Stomach (tissue), 19 donors: ENCODE measurements at places on chromosomes 3 and 15. TPM values are rescaled to one million over a fixed set of nuclear protein-coding genes. Genes with fewer than 3 reads are reported as not detected.

The DNAH1 gene
- 6.1 TPM for total RNA-seq

- no peaks in the 10 kb centered on the region for H3K4me1 ChIP-seq
- no peak overlapping the region for H3K27ac ChIP-seq
- no peaks in the 10 kb centered on the region for H3K36me3 ChIP-seq
- DNase-seq = no peak
- no peaks in the 10 kb centered on the region for H3K27me3 ChIP-seq
Observed at GRCh38 chr3:79664455-79664854, 103.3 kb downstream of the ROBO1 start.

GRCh38 chr15:35170207-35170606 lies 85.1 kb upstream of the NANOGP8 start:
- H3K36me3 ChIP-seq = no peaks in the 10 kb centered on the region
- H3K4me3 ChIP-seq = no peak overlapping the region
- H3K4me1 ChIP-seq = no peaks in the 10 kb centered on the region
- H3K27me3 ChIP-seq = no peaks in the 10 kb centered on the region

The SLC12A8 gene
- 31.7 TPM for total RNA-seq

DNA sequence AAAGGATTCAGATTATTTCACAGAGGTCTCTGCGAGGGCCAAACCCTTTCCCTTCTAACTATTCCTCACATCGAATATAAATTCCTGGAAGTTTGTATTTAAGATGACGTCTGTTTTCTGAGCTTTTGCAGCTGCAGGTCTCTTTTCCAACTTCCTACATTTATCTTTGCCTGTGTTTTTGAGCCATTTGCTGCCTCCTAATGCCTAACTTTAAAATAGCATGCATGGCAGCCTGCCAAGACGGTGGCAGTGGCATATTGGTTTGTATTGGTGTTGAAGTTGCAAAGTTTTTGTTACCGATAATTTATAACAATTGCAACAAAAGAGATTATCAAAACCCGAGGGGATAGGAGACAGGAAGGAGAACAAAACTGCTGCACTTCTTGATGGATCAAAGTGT lies 187.1 kb upstream of the DNAJC19 start:
- no peak overlapping the region for H3K27ac ChIP-seq
- no peaks in the 10 kb centered on the region for H3K4me1 ChIP-seq
- H3K36me3 ChIP-seq = no peaks in the 10 kb centered on the region
- no peak overlapping the region for H3K4me3 ChIP-seq

GRCh38 chr3:129003578-129004112 lies 2.5 kb downstream of the EFCC1 start:
- H3K36me3 ChIP-seq = no peaks in the 10 kb centered on the region
- no peak overlapping the region for H3K27ac ChIP-seq
- peaks cover 76% of the 10 kb centered on the region for H3K4me1 ChIP-seq

GRCh38 chr15:91021516-91022074 lies 799 bp downstream of the VPS33B start:
- no peak overlapping the region for H3K27ac ChIP-seq
- peaks cover 21% of the 10 kb centered on the region for H3K4me1 ChIP-seq
- no peak for DNase-seq
- H3K27me3 ChIP-seq = no peaks in the 10 kb centered on the region
- H3K4me3 ChIP-seq = peak overlapping the region; percentile 98

GRCh38 chr15:85785887-85786780 lies 8.6 kb downstream of the KLHL25 start:
- H3K36me3 ChIP-seq = no peaks in the 10 kb centered on the region
- H3K4me1 ChIP-seq = peaks cover 36% of the 10 kb centered on the region
- H3K4me3 ChIP-seq = no peak overlapping the region
- H3K27me3 ChIP-seq = no peaks in the 10 kb centered on the region

The MESP1 gene
- 2.2 TPM for total RNA-seq

- H3K27me3 ChIP-seq = no peaks in the 10 kb centered on the region
- no peak for DNase-seq
- no peak overlapping the region for H3K27ac ChIP-seq
- H3K4me1 ChIP-seq = peaks cover 56% of the 10 kb centered on the region
Observed at GRCh38 chr3:73569246-73569760, 55.4 kb downstream of the PDZRN3 start.

DNA sequence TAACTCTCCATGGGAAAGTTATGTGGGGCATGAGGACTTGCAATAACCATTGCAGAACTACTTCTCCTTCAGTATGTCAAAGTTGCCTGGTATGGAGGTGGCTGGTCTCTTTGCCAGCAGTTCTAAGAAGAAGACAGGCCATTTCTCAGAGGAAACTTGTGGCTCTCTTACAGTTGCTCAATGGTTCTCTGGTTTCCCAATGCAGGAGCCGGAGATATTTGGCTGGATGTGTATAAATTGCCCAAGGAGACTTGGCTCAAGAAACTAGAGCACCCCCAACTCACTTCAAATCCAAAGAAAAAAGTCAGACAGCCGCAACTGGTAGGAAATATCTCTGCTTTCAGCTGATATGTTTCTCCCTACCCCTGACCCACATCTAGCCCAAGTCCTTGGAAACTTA lies 24.2 kb downstream of the WDR93 start:
- H3K4me1 ChIP-seq = no peaks in the 10 kb centered on the region
- H3K27me3 ChIP-seq = no peaks in the 10 kb centered on the region
- H3K4me3 ChIP-seq = no peak overlapping the region
- DNase-seq = no peak

DNA sequence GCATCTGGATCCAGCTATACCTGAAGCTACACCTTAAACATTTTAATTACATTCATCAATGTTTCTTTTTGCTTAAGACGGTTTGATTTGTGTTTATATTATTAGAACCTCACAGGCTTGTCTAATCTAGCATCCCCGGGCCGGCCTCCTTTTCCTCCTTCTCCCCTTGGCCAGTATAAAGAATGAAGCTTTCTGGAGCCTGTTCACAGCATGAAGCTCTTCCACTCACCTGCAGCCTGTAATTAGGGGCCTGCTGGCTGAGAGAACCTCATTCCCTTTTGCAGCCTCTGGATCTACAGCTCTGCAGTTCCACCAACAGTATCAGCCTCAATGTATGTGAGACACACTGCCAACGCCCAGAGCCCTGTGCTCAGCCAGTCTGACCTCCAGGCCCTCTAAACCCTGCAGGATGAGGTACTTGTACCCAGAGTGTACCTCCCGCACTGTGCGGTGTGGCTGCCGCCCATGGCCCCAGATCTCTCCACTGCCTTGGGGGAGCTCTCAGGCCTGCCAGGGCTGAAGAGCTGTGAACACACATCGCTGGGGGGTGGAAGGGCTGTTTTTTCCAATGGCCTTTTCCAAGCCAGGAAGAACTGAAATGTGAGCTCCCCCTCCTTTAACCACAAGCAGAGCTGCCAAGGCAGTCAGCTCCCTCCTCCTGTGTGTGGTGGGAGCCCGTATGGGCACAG lies 114.7 kb upstream of the ALDH1A3 start:
- no peak for DNase-seq
- peaks cover 3% of the 10 kb centered on the region for H3K4me1 ChIP-seq
- H3K4me3 ChIP-seq = no peak overlapping the region
- peaks cover 45% of the 10 kb centered on the region for H3K27me3 ChIP-seq
- no peaks in the 10 kb centered on the region for H3K36me3 ChIP-seq

DNA sequence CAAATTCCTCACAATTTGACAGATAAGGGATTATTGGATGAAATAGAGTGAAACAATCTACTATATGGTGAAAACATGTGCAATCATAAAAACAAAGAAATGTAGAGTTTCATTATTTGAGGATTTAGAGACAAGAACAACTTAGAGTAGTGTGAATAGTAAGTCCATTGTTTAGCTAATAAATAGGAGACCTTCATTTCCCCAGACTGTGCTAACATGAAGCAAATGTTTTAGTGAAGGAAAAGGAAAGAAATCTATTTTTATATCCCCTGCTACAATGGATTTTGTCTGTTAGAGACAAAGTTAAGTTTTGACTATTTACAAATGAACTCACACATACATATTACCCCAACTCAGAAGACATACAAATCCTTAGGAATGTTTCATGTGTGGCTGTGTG lies 77.8 kb downstream of the EFL1 start:
- H3K36me3 ChIP-seq = no peaks in the 10 kb centered on the region
- H3K4me1 ChIP-seq = peaks cover 18% of the 10 kb centered on the region
- H3K4me3 ChIP-seq = no peak overlapping the region
- DNase-seq = no peak
- no peak overlapping the region for H3K27ac ChIP-seq
- H3K27me3 ChIP-seq = no peaks in the 10 kb centered on the region

The DAZL gene
- not detected for total RNA-seq

GRCh38 chr15:38872732-38873131 lies 308.1 kb upstream of the RASGRP1 start:
- H3K27me3 ChIP-seq = no peaks in the 10 kb centered on the region
- H3K27ac ChIP-seq = no peak overlapping the region
- no peaks in the 10 kb centered on the region for H3K36me3 ChIP-seq
- no peaks in the 10 kb centered on the region for H3K4me1 ChIP-seq
- no peak overlapping the region for H3K4me3 ChIP-seq

DNA sequence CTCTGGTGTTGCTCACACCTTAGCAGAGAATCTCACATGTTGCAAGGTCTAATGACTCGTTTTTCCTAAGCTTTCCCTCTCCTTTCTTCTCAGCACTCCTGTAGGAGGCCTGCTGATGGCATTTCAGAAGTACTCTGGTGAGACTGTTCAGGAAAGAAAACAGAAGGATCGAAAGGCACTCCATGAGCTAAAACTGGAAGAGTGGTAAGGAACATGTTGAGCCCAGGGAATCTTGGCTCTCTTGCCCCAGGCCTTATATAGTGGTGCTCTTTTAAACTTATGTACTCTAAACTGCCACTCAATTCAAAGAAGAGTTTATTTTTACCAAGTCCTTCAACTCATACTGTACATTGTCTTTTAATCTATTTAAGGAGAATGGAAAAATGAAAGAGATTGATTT lies 18.8 kb downstream of the TIMMDC1 start:
- H3K27ac ChIP-seq = peak overlapping the region; percentile 8
- H3K4me1 ChIP-seq = no peaks in the 10 kb centered on the region
- no peak for DNase-seq
- H3K36me3 ChIP-seq = peaks cover 98% of the 10 kb centered on the region
- no peaks in the 10 kb centered on the region for H3K27me3 ChIP-seq

The DISP2 gene
- 10.1 TPM for total RNA-seq

The CCR3 gene
- total RNA-seq = 7.1 TPM

GRCh38 chr3:18500322-18500721 lies 75.2 kb upstream of the SATB1 start:
- no peaks in the 10 kb centered on the region for H3K36me3 ChIP-seq
- DNase-seq = no peak
- no peak overlapping the region for H3K4me3 ChIP-seq
- no peaks in the 10 kb centered on the region for H3K4me1 ChIP-seq
- no peak overlapping the region for H3K27ac ChIP-seq
- no peaks in the 10 kb centered on the region for H3K27me3 ChIP-seq

- H3K27ac ChIP-seq = peak overlapping the region; percentile 97
- peak; percentile 67 for DNase-seq
- no peaks in the 10 kb centered on the region for H3K27me3 ChIP-seq
- no peaks in the 10 kb centered on the region for H3K36me3 ChIP-seq
- H3K4me1 ChIP-seq = peaks cover 11% of the 10 kb centered on the region
Observed at GRCh38 chr3:179149406-179149867, 1.3 kb downstream of the PIK3CA start.

- H3K4me3 ChIP-seq = no peak overlapping the region
- DNase-seq = no peak
- no peaks in the 10 kb centered on the region for H3K4me1 ChIP-seq
- H3K36me3 ChIP-seq = peaks cover 29% of the 10 kb centered on the region
- no peak overlapping the region for H3K27ac ChIP-seq
- H3K27me3 ChIP-seq = no peaks in the 10 kb centered on the region
Observed at GRCh38 chr3:146101538-146101937, 59.4 kb downstream of the PLOD2 start.

DNA sequence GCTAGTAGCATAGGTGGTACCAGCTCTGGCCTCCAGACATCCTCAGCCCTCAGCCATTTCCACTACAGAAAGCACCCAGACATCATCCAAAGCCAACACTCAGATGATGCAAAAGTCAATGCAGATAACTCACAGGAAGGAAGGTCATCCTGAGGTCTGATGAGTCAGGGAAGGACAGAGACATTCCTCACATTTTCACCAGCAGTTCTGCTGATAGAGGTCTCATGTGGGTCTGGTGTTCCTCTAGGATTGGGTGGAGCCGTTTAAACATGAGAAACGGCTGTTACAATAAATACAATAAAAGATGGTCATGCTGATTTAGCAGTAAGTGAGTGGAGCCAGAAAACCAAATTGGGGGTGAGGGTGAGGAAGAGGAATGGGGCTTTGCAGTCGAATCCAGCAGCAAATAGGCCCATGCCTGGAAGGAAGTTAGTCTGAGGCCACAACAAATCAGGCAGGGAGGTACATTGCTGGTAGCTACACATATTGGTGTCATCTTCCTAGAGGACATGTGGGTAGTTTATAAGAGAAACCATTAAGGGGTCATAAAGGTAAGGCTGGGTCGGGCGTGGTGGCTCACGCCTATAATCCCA lies 33.3 kb upstream of the FLNB start:
- H3K4me3 ChIP-seq = no peak overlapping the region
- H3K27me3 ChIP-seq = no peaks in the 10 kb centered on the region
- H3K36me3 ChIP-seq = no peaks in the 10 kb centered on the region
- no peak for DNase-seq

GRCh38 chr15:86444527-86444926 lies 364.9 kb downstream of the AGBL1 start:
- H3K36me3 ChIP-seq = no peaks in the 10 kb centered on the region
- no peak overlapping the region for H3K4me3 ChIP-seq
- H3K27me3 ChIP-seq = no peaks in the 10 kb centered on the region
- peak; percentile 10 for DNase-seq

The CCR4 gene
- total RNA-seq = 0.58 TPM

DNA sequence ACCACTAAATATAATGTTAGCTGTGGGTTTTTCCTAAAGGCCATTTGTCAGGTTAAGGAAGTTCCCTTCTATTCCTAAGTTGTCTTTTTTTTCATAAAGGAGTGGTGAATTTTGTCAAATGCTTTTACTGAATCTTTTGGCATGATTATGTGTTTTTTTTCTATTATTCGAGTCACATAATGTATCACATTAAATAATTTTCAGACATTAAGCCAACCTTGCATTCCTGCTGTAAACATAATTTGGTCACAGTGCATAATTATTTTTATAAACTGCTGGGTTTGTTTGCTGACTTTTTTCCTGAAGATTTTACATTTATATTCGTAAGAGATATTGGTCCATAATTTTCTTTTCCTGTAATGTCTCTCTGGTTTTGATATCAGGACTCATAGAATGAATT lies 101.8 kb upstream of the SPRED1 start:
- no peaks in the 10 kb centered on the region for H3K4me1 ChIP-seq
- no peak overlapping the region for H3K4me3 ChIP-seq
- H3K27me3 ChIP-seq = no peaks in the 10 kb centered on the region
- DNase-seq = no peak
